ENCODE measurements at places on chromosomes 6 and 20.

- H3K36me3 ChIP-seq, result no peaks in the 10 kb centered on the region
- no peaks in the 10 kb centered on the region for H3K4me1 ChIP-seq
Observed at GRCh38 chr6:170210651-170211403, 80.1 kb downstream of the DLL1 start.

DNA sequence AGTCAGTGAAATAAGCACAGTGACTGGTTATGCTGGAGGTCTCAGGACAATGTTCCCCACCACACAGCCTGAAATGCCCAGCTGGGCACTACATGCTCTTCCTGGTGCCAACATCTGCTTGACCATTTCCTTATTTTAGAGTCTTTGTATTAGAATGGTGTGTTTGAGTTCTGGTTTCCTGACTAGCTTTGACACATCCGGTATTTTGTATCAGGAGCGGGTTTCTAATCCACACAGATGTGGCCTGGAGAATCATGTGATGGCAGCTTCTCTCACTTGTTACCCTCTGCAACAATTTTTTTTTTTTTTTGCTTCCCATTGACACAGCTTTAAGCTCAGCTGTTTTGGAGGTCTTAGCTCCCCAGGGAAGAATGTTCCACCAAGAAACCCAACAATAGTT is 164.5 kb upstream of the CST7 start:
- no peak overlapping the region for H3K27ac ChIP-seq
- peaks cover 50% of the 10 kb centered on the region for H3K27me3 ChIP-seq
- H3K4me1 ChIP-seq, result no peaks in the 10 kb centered on the region
- no peak overlapping the region for H3K4me3 ChIP-seq

GRCh38 chr20:10313701-10314100 is 95.1 kb downstream of the SNAP25 start:
- peaks cover 14% of the 10 kb centered on the region for H3K4me1 ChIP-seq
- H3K27ac ChIP-seq, result no peak overlapping the region
- H3K36me3 ChIP-seq, result no peaks in the 10 kb centered on the region
- no peak overlapping the region for H3K4me3 ChIP-seq

- no peak overlapping the region for H3K4me3 ChIP-seq
- no peak for DNase-seq
- H3K27me3 ChIP-seq, result no peaks in the 10 kb centered on the region
- H3K27ac ChIP-seq, result no peak overlapping the region
Observed at GRCh38 chr6:155829646-155830045, 374.0 kb upstream of the NOX3 start.

GRCh38 chr20:24673678-24674570 is 204.5 kb downstream of the SYNDIG1 start:
- no peak overlapping the region for H3K4me3 ChIP-seq
- no peaks in the 10 kb centered on the region for H3K27me3 ChIP-seq
- H3K4me1 ChIP-seq, result no peaks in the 10 kb centered on the region
- H3K36me3 ChIP-seq, result no peaks in the 10 kb centered on the region
- no peak overlapping the region for H3K27ac ChIP-seq
- DNase-seq, result no peak

GRCh38 chr20:4243071-4243470 is 227.7 kb upstream of the RNF24 start:
- no peaks in the 10 kb centered on the region for H3K36me3 ChIP-seq
- H3K27me3 ChIP-seq, result peaks cover 57% of the 10 kb centered on the region
- H3K27ac ChIP-seq, result no peak overlapping the region

- no peaks in the 10 kb centered on the region for H3K36me3 ChIP-seq
- H3K27me3 ChIP-seq, result peaks cover 74% of the 10 kb centered on the region
- no peak overlapping the region for H3K4me3 ChIP-seq
- no peak overlapping the region for H3K27ac ChIP-seq
- H3K4me1 ChIP-seq, result no peaks in the 10 kb centered on the region
Observed at GRCh38 chr20:62749851-62750445, 41.3 kb downstream of the NTSR1 start.

- no peak for DNase-seq
- H3K27ac ChIP-seq, result no peak overlapping the region
- H3K4me1 ChIP-seq, result peaks cover 25% of the 10 kb centered on the region
- H3K4me3 ChIP-seq, result no peak overlapping the region
- no peaks in the 10 kb centered on the region for H3K36me3 ChIP-seq
- H3K27me3 ChIP-seq, result peaks cover 23% of the 10 kb centered on the region
Observed at GRCh38 chr20:38842026-38842425, 36.5 kb downstream of the PPP1R16B start.

GRCh38 chr20:48092596-48093280 is 307.5 kb upstream of the SULF2 start:
- peaks cover 49% of the 10 kb centered on the region for H3K27me3 ChIP-seq
- H3K4me1 ChIP-seq, result no peaks in the 10 kb centered on the region
- DNase-seq, result no peak
- no peak overlapping the region for H3K4me3 ChIP-seq
- H3K36me3 ChIP-seq, result no peaks in the 10 kb centered on the region

Data from left ventricle myocardium inferior (tissue), 1 donor.